ENCODE measurements at places on chromosomes 3 and 15. TPM values are rescaled to one million over a fixed set of nuclear protein-coding genes. Genes with fewer than 3 reads are reported as not detected.

EPHB1 gene
- 3.8 TPM for total RNA-seq

CNTN6 gene
- not detected for total RNA-seq

HESX1 gene
- 0.24 TPM for total RNA-seq

GRCh38 chr3:22621205-22621809 is 581.8 kb upstream of the UBE2E2 start:
- DNase-seq, result no peak

DNA sequence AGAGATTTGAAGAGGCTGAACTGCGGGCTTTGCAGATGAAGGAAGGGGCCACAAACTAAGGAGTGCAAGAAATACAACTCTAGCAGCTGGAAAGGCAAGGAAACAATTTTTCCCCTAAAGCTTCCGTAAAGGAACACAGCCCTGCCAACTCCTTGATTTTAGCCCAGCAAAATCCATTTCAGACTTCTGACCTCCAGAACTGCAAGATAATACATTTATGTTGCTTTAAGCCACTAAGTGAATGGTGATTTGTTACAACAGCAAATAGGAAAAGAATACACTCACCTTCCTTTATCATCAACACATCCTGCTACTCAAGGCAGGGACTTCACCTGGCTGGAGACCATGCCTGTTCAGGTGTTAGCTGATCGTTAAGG is 119.3 kb upstream of the NR2E3 start:
- no peak for DNase-seq

DNA sequence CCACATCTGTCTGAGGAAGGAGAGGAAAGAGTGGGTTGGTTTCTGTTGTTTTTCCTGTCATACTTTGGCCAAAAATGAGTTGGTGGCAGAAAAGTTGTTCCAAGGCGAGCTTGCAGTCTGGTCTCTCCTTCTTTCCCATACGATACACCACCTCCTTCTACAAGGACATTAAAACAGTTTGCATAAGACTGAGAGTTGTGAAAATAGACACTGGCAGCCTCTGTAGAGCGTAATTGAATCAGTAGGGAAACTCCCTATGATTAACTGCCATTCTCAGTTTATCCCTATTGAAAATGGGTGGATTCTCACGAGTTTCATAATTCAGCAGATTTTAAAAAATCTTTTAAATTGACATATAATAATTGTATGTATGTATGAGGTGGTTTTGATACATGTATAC is 3.7 kb upstream of the LSG1 start:
- no peak for DNase-seq

DNA sequence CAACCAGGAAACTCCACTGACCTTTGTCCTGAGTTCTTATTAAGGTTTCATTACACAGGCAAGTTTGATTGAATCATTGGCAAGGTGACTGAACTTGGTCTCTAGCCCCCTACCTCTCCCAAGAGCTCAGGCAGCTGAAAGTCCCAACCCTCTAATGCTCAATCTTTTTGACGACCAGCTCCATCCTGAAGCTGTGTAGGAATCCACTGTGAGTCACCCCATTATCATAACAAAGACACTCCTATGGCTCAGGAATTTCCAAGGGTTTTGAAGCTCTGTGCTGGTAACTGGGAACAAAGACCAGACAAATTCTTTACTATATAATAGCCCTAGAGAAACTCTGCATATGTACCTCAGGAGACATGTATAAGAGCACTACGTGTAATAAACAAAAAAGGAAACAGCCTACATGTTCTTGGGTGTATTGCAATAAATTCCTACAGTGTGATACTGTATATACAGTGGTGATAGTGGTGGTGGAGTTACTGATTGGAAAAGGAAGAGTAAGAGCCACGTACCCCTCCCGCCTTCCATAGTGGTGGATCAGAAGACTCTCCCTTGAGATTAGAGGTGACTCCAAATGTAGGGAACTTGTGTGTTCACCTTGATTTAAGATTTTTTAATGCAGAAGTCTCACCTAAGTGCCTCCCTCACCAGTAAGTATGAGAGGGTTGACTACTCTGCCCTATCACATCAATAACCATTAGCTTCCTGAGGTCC is 116.6 kb downstream of the ST8SIA2 start:
- DNase-seq, result no peak

- no peak for DNase-seq
Observed at GRCh38 chr15:73992594-73992898, 451 bp upstream of the STOML1 start.

GRCh38 chr15:67823314-67824196 is 1.8 kb upstream of the SKOR1 start:
- no peak for DNase-seq

- DNase-seq, result no peak
Observed at GRCh38 chr3:33855884-33856546, 57.6 kb downstream of the PDCD6IP start.

- no peak for DNase-seq
Observed at GRCh38 chr3:140068494-140069017, 133.6 kb downstream of the CLSTN2 start.

- DNase-seq, result no peak
Observed at GRCh38 chr3:119323723-119324085, 29.5 kb downstream of the ARHGAP31 start.

GRCh38 chr3:78015856-78016255 is 976.0 kb downstream of the ROBO2 start:
- DNase-seq, result no peak

DNA sequence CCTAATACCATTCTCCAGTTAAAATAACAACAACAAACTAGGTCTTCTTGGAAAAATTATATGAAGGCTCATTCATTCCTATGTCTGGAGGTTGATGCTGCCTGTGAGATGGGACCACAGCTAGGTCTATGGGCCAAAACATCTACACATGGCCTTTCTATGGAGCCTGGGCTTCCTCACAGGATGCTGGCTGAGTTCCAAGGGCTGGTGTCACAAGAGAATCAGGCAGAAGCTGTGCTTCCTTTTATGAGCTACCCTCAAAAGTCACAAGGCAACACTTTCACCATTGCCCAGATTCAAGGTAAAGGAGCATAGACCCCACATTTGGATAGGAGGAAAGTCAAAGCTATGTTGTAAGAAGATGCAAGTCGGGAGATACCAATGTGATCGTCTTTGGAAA is 4.6 kb upstream of the RTP2 start:
- DNase-seq, result no peak

Data from activated B cell treated with CpG ODN at 0.5 μM for 24 hours (primary cell).